ENCODE measurements at places on chromosomes 4 and X.
A peak's percentile ranks its signal among the peaks of the same experiment; 100 is the strongest.

GRCh38 chr4:4496592-4497372 is 45.1 kb downstream of the STX18 start:
- DNase-seq = no peak

DNA sequence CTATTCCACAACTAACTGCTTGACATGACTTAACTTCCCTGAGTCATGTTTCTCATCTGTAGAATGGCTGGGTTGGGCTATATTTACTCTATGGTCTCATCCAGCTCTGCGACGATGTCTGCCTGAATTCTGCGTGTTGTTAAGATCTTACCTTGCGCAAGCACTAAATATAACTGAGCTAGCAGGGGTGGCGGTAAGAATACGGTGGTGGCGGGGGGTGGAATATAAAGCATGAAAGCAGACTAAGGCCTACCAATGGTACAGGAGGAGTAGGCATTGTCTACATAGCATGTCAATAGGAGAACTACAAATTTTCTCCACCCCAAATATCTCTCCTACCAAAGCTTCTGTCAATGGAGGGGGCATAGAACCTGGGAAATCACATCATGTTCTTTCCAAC is 45.7 kb upstream of the DCLK2 start:
- no peak for DNase-seq

- DNase-seq = no peak
Measured at GRCh38 chrX:43970528-43970927, 2.7 kb downstream of the NDP start.

GRCh38 chrX:120560405-120560841 is 339 bp downstream of the CUL4B start:
- peak; percentile 41 for DNase-seq

DNA sequence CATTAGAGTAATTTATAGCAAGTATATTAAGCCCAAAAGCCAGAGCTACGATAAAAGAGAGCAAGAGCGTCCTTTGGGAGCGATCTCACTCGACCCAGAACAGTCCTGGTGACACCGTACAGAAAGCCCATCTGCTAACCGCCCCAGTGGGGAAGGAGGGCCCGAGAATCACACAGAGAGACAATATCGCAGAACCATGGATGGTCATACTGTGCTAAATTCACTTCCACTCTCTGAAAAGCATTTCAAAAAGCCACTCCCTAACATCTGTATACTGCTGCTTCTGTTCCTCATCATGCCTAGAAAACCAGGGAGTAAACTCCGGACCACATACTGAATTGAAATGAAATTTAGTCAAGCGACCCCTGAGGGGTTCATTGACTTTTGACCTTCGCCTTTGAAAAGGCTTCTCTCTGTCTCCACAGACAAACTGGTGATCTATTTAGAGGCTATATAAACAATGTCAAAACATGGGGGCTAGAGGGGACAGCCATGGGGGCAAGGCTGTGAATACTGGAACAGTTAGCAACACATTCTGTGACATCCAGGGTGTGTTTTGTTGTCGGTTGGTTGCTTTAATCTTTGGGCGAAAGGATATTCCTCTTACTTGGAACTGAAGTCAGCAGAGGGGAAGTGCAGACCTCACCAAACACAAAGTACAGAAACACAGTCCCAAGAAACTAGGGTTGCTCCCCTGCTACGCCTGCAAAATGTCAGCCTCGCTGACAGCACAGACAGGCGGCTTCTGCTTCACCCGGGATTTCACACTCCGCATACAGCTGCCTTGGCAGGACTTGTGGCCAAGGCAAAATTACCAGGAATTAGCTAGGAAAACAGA is 129.0 kb upstream of the RASGEF1B start:
- no peak for DNase-seq

- DNase-seq = no peak
Measured at GRCh38 chr4:86368433-86368832, 8.6 kb upstream of the MAPK10 start.

GRCh38 chr4:48109413-48110263 is 24.4 kb downstream of the TXK start:
- no peak for DNase-seq

GRCh38 chr4:86326400-86326799 is 33.5 kb downstream of the MAPK10 start:
- DNase-seq = no peak

- no peak for DNase-seq
Measured at GRCh38 chr4:38128478-38129459, 168.6 kb downstream of the PTTG2 start.

DNA sequence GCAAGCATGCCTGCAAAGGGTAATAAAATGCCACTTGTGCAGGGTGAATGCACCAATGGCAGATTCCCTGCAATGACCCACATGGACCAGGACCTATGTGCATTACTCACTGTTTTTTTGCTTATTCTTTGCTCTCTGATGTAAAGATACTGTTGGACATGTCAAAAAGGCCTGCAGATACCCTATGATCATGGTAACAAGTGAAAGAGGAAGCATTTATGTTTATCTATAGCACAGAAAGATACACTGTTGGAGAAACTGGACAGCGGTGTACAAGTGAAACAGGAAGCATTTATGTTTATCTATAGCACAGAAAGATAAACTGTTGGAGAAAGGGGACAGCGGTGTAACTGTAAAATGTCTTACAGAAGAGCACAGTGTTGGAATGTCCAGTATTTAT is 127.5 kb downstream of the PAPSS1 start:
- DNase-seq = no peak

DNA sequence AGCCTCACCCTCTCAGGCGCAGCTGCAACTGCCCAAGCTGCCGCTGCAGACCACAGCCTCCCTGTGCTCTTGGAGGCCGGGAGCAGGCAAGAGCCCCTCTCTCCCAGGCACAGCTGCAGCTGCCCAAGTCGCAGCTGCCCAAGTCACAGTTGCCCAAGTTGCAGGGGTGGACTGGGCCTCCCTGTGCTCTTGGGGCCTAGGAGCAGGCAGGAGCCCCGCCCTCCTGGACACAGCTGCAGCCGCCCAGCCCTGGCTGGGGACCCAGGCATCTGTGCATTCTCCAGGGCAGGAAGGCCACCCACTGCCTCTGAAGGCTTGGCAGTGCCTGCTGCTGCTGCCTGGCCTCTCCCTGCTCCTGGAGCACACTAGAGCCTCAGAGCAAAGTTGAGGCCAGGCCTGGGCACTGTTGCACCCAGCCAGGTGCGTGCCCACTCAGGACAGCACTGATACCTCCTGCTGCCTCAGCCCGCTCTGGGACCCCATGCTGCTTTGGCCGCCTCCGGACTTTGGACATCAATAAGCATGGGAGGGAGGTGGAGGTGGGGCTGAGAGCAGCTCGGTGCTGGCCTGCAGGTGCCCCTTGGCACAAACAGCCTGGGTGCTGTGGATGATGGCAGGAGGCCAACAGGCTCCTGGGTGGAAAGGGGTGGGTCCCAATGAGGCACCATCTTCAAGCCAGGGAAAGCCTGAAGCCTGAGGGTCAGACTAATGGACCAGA is 247.5 kb downstream of the PDGFC start:
- no peak for DNase-seq

- DNase-seq = no peak
Measured at GRCh38 chr4:168610911-168611530, 114.2 kb downstream of the PALLD start.

DNA sequence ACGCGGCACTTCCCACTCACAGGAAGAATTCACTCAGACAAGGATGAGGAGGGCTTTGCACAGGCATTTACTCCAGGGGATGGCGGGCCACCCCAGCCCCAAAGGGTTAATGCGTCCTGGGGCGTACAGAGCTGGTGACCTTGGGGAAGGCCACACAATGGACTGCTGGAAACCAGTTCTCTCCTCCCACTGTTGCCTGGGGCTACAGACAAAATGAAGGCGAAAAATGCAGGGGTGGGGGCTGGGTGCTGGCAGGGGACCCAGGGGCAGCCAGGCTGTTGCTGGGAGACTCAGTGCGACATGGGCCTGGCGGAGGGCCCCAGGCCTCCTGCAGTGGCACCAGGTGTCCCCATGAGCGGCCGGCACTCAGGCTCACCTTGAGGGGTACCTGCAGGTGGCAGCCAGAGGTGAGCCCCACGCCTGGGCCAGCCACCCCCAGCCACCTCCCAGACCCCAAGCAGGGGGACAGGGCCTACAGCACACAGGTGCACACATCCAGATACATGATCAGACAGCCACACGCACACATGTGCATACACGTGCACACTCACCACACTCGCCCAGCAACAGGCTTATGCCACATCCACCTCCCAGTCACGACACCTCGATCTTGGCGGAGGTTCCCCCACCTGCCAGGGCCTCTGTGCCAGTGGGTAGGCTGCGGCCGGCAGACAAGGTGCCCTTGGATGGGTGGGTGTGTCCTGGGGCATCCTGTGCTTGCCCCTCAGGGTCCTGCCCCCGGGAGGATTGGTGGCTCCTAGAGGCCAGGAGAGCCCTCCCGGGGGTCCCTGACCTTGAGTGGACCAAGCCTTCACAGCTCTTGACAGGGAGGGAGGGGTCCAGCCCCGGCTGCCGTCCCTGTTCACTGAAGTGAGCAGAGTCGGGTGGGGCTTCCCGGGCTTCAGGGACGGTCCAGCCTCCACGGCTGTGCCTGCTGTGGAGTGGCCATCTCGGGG is 13.1 kb downstream of the NAT8L start:
- no peak for DNase-seq

GRCh38 chr4:94758141-94758699 is 465 bp downstream of the BMPR1B start:
- DNase-seq = no peak

- no peak for DNase-seq
Measured at GRCh38 chr4:56979421-56980072, 851 bp downstream of the POLR2B start.

DNA sequence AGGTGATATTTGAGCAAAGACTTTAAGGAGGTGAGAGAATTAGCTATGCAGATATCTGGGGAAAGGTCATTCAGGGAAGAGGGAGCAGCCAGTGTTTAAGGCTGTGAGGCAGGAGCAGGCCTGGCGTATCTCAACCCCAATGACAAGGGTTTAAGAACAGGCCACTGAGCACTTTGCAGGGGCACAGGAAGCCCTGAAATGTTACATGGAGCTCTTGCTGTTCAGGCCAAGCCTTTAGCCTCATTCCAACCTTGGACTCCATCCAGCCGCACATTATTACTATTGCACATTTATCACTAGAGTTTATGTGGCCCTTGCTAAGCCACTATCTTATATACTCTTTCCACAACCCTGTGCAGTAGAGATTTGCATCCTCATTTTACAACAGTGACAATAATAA is 114.0 kb downstream of the EFNB1 start:
- DNase-seq = no peak

DNA sequence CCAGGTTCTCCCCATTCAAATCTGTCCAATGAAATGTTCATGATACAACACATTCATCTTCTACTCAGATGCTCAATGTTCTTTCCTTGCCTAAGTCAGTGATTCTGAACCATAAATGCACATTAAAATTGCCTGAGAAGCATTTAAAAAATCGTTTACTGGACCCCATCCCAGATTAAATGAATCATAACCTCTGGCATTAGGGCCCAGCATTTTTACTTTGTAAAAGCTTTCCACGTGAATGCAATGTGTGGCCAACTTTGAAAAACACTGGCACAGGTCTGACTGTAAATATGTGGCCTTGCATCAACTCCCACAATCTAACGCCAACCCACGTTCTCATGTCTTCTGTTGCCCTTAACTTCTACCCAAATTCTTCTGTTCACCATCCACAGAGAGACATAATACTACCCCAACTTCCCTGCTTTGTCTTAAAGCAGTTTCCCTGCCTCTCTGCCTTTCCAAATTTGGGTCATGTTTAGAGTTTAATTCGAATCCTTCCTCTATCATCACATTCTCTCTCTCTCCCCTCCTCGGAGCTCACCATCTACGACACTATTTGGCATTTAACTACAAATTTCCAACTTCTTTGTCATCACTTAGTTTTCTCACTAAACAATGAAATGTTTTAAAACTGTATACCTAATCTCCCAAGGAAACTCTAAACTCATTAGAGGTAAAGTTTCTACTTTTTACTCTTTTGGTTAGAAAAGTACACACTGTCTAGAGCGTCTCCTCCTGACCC is 78.7 kb downstream of the PRKG2 start:
- DNase-seq = no peak

GRCh38 chr4:55865228-55865806 is 11.9 kb downstream of the EXOC1 start:
- no peak for DNase-seq

GRCh38 chr4:174214101-174214878 is 69.2 kb downstream of the FBXO8 start:
- no peak for DNase-seq

DNA sequence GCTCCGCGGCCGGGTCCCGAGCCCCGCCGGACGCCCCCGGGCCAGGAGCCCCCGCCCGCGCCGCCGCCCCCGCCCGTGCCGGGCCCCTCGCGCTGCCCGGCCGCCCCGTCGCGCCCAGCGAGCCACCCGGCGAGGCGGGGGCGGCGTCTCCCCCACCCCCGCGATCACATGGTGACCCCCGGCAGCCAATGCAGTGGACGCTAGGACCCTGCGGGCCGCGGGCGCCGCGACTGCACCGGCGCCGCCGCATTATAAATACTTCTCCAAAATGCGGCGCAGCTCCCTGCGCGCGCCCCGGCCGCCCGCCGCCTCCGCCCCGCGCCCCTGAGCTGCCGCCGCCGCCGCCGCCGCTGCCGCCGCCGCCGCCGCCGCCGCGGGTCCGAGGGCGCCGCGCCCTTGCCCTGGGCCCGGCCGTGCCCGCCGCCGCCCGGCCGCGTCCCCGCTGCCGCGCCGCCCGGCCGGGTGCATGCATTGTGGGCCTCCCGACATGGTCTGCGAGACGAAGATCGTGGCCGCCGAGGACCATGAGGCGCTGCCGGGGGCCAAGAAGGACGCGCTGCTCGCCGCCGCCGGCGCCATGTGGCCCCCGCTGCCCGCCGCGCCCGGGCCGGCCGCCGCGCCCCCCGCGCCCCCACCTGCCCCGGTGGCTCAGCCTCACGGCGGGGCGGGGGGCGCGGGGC is at the start of gene NAT8L:
TSS of gene NAT8L (plus strand) at position 282 of the 680 bp plus-strand sequence. CDS start at position 467, 185 bp downstream.
- no peak for DNase-seq

- DNase-seq = no peak
Measured at GRCh38 chr4:133154725-133155124, 5.6 kb downstream of the PCDH10 start.

GRCh38 chr4:34309383-34309906 is 1934.9 kb downstream of the ARAP2 start:
- no peak for DNase-seq

DNA sequence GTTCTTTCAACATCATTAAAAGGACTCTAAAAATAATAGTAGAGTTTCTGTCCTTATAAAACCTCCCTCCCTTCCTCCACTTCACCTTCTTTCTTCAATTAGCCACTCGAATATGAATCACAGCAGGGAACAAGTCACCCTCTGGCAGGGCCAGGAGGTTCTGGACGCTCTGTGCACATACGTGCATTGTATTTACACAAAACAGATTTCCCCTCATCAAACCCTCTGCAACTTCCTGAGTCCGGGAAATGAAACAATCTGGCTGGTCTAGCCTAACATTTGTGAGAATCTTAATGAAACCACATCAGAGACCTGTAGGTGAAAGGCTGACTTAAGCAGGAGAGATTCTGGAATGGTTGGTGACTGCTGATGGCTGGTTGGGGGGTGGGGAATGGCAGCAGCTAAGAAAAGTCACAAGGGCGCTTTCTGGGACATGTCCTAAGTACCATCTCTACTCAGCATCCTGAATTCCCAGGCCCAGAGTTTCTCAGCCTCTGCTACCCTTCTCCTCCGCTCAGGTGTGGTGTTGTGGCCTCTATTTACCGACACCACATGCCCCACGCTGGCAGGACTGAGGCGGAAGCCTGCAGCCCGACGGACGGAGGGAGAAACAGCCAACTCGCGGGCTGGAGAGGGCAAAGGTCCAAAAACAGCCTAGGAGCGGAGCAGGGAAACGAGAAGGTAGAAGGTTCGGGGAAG is 1.0 kb downstream of the ZDHHC9 start:
- DNase-seq = no peak

GRCh38 chr4:134201216-134202161 is at the start of gene PABPC4L:
TSS of gene PABPC4L (minus strand) at chr4:134201789. CDS start at chr4:134201019, 770 bp downstream.
- no peak for DNase-seq

GRCh38 chr4:24799544-24800324 is 4.4 kb downstream of the SOD3 start:
- DNase-seq = no peak
